ENCODE measurements at places on chromosomes 3 and 15.

DNA sequence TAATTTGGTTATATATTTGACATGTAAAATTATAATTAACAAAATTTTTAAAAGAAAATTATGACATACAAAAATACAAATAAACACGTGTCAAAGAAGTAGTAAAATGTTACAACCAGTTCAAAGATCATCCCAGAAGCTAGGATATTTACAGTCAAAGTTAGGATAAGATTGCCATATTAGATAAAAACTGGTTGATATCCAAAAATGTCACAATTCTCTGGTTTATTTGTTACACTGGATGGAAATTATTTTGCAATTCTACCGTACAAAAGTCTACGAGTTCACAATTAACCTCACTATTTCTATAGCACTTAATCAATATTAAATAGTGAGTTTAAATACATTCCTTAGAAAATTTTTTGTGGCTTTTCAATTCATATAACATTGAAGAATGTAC lies 673.8 kb downstream of the GBE1 start:
- DNase-seq, result no peak

DNA sequence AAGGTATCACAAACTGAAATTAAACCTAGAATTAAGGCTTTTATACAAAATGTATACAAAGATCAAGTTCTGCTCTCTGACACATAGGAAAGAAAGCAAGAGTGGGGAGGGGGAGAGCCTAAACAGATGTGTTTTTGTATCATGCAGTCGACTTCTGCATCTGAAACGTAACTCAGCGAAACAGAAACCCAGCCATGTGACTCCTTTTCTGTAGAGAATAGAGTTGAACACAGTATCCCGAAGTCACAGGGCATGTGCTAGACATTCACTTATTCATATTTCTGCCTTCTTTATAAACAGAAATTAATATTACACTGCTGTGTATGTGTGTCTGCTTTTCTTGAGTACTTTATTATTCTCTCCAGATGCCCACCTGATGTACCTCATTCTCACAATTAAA lies 121.0 kb downstream of the PDZRN3 start:
- DNase-seq, result no peak

GRCh38 chr3:125085166-125085565 lies 29.4 kb upstream of the HEG1 start:
- no peak for DNase-seq

GRCh38 chr3:67239353-67239752 lies 241.2 kb downstream of the KBTBD8 start:
- DNase-seq, result no peak

GRCh38 chr3:51307458-51307857 lies 77.6 kb upstream of the MANF start:
- no peak for DNase-seq

GRCh38 chr15:61253186-61253585 lies 24.1 kb upstream of the RORA start:
- no peak for DNase-seq

DNA sequence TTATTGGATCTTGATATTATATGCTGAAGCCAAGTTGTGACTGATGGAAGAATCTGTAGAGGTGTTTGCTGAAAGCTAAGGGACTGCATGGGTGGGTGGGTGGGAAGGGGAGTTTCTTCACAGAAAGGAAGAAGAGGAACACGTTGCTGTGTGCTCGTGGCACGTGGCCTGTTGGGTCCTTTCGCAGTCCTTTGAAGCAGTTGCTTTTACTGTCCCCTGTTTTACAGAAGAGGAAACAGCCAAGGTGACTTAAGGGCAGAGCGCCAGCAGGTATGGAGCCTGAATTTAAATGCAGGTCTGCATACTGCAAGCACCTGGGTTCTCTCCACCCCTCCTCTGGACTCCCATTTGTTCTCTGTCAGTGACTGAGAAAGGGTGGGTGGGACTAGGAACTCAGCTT lies 59.4 kb upstream of the PRR23C start:
- no peak for DNase-seq

- no peak for DNase-seq
These were observed 223.4 kb downstream of the STT3B start for GRCh38 chr3:31755926-31756658.

DNA sequence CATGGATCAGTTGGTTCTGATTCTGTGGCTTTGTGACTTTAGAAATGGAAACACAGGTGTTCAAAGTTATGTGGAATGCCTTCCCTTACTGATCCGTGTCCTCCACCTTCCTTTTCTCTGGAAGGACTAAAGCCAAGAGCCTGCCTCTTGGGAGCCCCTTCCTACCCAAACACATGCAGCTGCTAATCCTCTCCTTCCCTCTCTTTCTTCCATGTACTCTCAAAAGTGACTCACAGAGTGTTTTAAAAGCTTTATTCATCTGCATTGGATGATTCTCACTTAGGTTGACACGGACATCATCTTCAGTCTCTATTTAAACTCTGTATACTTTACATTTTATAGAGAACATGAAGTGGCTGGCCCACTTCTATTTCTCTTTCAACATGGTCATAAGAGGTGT lies 856.5 kb upstream of the ARPP21 start:
- no peak for DNase-seq

- DNase-seq, result no peak
These were observed 63.4 kb downstream of the GRIP2 start for GRCh38 chr3:14476583-14477265.

DNA sequence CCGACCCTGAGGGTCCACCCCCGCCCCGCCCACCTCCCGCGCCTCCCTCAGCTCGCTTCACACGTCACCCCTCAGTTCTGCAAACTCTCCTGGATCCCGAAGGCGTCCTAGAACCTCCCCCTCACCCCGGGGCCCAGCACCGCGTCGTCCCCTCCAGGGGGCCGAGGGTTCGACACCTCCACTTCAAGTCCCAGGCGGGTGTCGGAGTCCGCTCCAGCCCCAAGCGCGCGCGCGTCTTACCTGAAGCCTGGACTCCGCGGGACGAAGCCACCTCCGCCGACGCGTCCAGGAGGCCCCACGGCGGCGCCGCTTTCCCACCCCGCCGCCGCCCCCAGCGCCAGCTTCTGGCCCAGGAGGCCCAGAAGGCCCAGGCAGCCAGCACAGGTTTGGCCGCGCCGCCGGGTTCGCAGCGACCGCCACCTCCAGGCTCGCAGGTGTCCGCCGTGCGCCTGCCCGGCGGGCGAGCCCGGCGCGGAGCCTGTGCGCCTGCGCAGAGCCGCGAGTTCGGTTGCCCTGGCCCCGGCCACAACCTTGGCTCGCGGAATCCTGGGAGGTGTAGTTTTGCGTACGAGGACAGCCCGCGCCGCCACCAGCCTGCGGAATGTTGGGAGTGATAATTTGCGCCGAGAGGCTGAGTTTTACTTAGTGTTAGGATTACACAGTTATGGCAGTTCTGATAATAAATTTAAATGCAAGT lies at the start of gene POMGNT2:
POMGNT2 (minus strand) TSS at position 484 of the 697 bp plus-strand sequence. CDS start 24,648 bp downstream, outside the sequence.
- peak; percentile 98 for DNase-seq

DNA sequence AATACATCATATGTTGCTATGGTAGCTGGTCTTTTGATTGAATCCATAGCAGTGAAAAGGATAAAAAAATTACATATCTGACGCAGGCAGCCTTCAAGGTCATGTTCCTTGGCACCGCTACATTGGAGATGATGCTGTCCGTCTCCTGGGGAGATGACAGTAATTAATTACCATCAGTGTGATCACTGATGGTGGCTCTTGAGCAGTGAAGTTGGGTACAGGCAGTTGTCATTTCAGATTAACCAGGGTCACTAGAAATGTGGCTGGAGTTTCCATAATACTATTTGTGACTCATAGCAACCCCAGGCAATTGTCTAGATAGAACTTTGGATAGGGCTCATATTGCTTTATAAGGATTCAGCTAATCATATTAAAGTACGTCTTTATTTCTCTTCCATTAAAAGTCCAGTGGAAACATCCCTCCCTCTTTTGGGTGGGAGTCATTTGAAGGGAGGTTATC lies 136.3 kb downstream of the THSD4 start:
- DNase-seq, result no peak

DNA sequence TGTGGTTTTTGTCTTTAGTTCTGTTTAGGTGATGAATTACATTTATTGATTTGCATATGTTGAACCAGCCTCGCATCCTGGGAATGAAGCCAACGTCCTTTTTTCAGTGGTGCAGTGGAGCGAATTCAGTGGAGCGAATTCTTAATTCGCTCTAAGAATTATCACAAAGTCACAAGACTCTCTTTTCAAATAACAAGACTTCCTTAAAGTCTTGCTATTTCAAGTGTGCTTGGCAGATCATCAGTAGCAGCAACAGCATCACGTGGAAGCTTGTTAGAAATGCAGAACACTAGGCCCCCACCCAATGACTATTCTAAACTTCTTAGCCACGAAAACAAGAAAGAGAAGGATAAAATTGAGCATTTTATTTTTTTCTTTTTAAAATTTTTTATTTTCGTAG lies 58.1 kb upstream of the CD200R1L start:
- DNase-seq, result no peak

All from GM03348 (cell line).